ENCODE measurements at places on chromosomes 2 and 18.
A peak's percentile ranks its signal among the peaks of the same experiment; 100 is the strongest.

- no peak for DNase-seq
Measured at GRCh38 chr2:182043861-182044260, 58.2 kb downstream of the PPP1R1C start.

DNA sequence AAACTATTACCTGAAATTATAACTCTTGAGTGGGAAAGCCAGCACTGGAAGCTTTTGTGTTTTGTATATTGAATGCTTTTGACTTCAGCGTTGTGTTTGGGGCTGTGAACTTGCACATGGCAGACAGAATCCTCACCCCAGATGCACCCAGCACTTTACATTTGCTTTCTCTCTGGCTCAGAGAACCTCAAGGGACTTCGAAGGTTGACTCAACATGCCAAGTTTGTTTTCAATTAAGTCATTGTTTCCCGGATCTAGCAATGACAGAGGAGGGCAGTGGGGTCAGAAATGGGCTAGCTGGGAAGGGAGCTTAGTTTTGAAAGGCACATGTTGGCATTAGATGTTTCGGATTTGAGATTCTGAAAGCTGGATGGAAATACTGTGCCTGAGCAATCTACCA lies 22.4 kb downstream of the TET3 start:
- DNase-seq, result no peak

GRCh38 chr2:20596193-20596972 lies 54.5 kb downstream of the HS1BP3 start:
- no peak for DNase-seq

GRCh38 chr2:231554327-231554726 lies 24.1 kb upstream of the NMUR1 start:
- DNase-seq, result no peak

- no peak for DNase-seq
Measured at GRCh38 chr2:200220251-200220650, 86.2 kb upstream of the SPATS2L start.

DNA sequence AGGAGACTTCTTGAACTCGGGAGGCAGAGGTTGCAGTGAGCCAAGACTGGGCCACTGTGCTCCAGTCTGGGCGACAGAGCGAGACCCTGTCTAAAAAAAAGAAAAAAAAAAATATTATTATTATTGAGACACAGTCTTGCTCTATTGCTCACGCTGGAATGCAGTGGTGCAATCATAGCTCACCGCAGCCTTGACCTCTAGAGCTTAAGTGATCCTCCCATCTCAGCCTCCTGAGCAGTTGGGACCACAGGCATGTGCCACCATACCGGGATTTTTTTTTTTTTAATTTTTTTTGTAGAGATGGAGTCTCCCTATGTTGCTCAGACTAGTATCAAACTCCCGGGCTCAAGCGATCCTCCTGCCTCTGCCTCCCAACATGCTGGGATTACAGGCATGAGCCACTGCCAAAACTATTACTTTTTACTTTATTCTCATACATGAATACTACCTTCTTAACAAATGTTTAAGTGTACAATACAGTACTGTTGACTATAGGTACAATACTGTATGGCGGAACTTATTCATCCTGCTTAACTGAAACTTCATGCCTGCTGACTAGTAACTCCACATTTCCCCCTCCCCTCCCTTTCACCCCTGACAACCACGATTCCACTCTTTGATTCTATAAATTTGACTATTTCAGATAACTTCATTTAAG lies 15.5 kb downstream of the FBXO11 start:
- DNase-seq, result no peak

GRCh38 chr2:235636546-235636945 lies 142.7 kb downstream of the AGAP1 start:
- no peak for DNase-seq

- DNase-seq, result no peak
Measured at GRCh38 chr2:37623406-37623805, 48.0 kb downstream of the CDC42EP3 start.

- no peak for DNase-seq
Measured at GRCh38 chr2:153394247-153394646, 84.3 kb downstream of the RPRM start.

DNA sequence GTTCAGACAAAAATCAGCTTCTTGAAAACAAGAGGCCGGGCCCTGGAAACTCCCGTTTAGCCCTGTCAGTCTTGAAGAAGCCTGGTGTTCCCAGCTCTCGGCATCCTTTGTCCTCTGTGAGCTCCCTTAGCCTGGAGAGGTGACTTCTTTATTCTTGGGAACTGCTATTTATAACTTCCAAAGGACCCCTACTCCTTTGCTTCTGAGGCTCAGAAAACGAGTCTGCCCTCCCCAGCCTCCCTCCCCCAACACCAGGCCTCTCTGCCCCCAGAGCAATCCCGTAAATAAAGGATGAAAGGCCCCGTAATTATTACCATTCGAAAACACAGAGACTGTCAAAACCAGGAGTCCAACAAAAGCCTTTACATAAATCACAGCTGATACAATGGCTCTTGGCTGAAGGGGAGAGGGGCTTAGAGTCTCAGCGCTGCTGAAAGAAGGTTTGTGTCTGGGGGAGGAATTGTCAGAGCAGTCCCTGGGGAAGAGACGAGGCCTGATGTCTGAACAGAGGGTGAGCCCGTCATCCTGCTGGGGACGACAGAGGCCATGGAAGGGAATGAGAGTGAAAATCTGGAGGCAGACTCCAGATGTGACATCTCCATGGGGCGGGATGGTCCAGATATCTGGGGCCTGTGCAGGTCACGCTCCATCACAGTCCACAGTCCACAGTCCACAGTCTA lies 283.0 kb downstream of the MYCN start:
- DNase-seq, result no peak

- DNase-seq, result peak; percentile 49
Measured at GRCh38 chr18:10490401-10491165, 35.2 kb upstream of the NAPG start.

DNA sequence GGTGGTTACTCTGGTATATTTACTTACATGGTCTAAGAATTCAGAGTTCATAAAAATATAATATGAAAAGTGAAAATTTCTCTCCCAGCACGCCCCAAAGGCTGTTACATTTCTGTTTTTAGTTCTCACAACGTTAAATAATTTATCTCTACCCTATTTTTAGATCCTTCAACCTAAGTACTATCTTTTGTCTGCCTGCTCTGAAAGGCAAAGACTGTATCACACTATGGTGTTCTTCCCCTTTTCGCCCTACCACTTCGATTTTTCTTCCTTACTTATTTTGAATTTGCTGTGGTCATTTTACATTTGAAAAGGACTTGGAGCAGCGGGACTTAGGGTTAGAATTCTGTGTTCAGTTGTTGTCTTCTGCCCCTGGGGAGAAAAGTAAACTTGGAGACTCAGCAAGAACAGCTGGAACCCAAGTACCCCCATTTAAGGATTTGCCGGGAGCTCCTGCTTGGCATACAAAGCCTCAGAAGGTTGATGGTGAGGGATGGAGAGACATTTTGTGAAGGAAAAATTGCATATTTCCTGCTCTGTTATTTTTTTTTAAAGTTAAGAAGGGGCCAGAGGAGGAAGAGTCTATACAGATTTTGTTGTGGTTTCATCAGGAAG lies 19.0 kb downstream of the ADAM23 start:
- DNase-seq, result no peak

- DNase-seq, result no peak
Measured at GRCh38 chr2:145341536-145341935, 821.6 kb upstream of the ZEB2 start.

DNA sequence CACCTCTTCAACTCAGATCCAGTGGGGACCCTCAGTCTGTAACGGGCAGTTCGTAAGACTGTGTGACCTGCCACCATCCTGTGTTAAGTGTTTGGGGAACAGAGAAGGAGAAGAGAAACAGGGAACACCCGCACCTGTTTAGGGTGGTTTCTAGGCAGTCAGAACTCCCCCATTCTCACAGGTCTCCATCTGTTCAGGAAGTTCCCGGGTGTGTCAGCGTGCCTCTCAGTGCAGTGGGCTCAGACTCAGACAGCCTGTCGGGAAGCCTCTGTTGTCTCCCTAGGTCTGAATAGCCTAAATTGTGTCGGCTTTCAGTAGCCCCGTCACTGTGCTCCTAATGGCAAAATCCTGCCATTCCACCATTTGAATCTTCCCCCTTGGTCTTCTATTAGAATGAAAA lies 256.6 kb downstream of the LOXHD1 start:
- no peak for DNase-seq
